Osteocyte (in vitro differentiated cells): ENCODE measurements at places on chromosomes 5 and 9. TPM values are rescaled to one million over a fixed set of nuclear protein-coding genes. Genes with fewer than 3 reads are reported as not detected.
A peak's percentile ranks its signal among the peaks of the same experiment; 100 is the strongest.

Gene SLC27A6
- total RNA-seq, result 0.26 TPM in 1 of 2 replicates, not detected in the other

Gene IFNA21
- not detected in 2 replicates for total RNA-seq

Gene NPR3
- 92.2 and 97.4 TPM in 2 replicates for total RNA-seq

Gene SNAPC4
- total RNA-seq, result 8.9 and 9.9 TPM in 2 replicates

Gene TERT
- not detected in 2 replicates for total RNA-seq

Gene PTGR1
- 16.5 and 17.1 TPM in 2 replicates for total RNA-seq

- no peak for DNase-seq
- no peak overlapping the region for H3K4me3 ChIP-seq
- peaks cover 18% of the 10 kb centered on the region for H3K4me1 ChIP-seq
- H3K27me3 ChIP-seq, result no peaks in the 10 kb centered on the region
- no peaks in the 10 kb centered on the region for H3K36me3 ChIP-seq
- no peak overlapping the region for H3K27ac ChIP-seq
Measured at GRCh38 chr5:15571081-15571480, 71.1 kb downstream of the FBXL7 start.

DNA sequence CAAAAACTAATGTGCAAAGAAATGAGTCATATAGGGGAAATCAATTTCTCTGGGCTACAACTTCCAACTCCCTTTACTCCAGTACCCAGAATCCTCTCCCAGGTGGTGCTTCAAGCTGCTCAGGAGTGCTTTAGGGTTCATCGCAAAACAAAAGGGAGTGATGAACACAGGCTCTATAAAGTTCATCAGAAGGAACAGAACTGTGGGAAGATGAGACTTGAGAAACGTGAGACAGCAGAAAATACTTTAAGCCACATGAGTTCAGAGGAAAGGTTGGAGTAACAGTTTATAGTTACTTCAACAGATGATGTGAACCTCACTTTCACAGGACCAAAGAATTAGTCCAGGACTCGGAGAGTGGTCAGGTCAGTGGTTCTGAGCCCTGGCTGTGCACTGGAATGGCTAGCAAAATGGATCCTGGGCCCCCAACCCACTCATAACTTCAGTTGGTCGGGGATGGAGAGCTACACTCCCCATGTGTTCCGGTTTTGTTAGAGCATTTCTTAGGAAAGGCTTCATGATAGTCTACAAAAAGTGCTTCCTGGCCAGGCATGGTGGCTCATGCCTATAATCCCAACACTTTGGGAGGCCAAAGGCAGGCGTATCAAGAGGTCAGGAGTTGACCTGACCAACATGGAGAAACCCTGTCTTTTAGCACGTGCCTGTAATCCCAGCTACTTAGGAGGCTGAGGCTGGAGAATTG, 4.3 kb downstream of the RPL12 start:
- H3K36me3 ChIP-seq, result peaks cover 58% of the 10 kb centered on the region
- no peak for DNase-seq
- peak overlapping the region; percentile 47 for H3K27ac ChIP-seq
- no peak overlapping the region for H3K4me3 ChIP-seq
- peaks cover 34% of the 10 kb centered on the region for H3K4me1 ChIP-seq
- no peaks in the 10 kb centered on the region for H3K27me3 ChIP-seq

DNA sequence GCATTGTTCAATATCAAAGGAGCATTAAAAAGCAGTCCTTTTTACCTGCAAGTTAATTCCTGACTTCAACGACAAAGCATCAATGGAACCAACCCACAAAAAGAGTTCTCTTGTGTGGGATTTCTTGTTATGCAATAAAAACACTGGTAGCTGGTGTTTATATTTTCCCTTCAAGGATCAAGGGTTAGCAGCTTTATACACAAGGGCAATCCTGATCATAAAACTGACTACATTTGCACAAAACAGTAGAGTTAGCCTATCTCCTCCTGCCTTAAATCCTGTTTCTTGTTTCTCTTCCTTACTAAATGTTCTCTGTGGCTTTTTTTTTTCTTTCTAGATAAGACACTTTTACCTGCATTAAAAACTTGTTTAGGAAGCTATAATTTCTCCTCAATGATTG, 306.4 kb downstream of the SLCO4C1 start:
- no peaks in the 10 kb centered on the region for H3K36me3 ChIP-seq
- no peaks in the 10 kb centered on the region for H3K27me3 ChIP-seq
- H3K27ac ChIP-seq, result no peak overlapping the region
- H3K4me1 ChIP-seq, result no peaks in the 10 kb centered on the region
- H3K4me3 ChIP-seq, result no peak overlapping the region

- DNase-seq, result no peak
- H3K36me3 ChIP-seq, result peaks cover 2% of the 10 kb centered on the region
- peaks cover 7% of the 10 kb centered on the region for H3K4me1 ChIP-seq
- no peak overlapping the region for H3K27ac ChIP-seq
- no peak overlapping the region for H3K4me3 ChIP-seq
Measured at GRCh38 chr9:26271495-26272122, 593.4 kb upstream of the TUSC1 start.

Gene DHFR
- 17.0 and 18.5 TPM in 2 replicates for total RNA-seq

- peaks cover 2% of the 10 kb centered on the region for H3K36me3 ChIP-seq
- H3K27me3 ChIP-seq, result no peaks in the 10 kb centered on the region
- no peak overlapping the region for H3K27ac ChIP-seq
- no peaks in the 10 kb centered on the region for H3K4me1 ChIP-seq
- no peak for DNase-seq
Measured at GRCh38 chr5:93911609-93912008, 170.2 kb upstream of the POU5F2 start.

Gene C1QTNF2
- total RNA-seq, result 0.16 and 0.19 TPM in 2 replicates

DNA sequence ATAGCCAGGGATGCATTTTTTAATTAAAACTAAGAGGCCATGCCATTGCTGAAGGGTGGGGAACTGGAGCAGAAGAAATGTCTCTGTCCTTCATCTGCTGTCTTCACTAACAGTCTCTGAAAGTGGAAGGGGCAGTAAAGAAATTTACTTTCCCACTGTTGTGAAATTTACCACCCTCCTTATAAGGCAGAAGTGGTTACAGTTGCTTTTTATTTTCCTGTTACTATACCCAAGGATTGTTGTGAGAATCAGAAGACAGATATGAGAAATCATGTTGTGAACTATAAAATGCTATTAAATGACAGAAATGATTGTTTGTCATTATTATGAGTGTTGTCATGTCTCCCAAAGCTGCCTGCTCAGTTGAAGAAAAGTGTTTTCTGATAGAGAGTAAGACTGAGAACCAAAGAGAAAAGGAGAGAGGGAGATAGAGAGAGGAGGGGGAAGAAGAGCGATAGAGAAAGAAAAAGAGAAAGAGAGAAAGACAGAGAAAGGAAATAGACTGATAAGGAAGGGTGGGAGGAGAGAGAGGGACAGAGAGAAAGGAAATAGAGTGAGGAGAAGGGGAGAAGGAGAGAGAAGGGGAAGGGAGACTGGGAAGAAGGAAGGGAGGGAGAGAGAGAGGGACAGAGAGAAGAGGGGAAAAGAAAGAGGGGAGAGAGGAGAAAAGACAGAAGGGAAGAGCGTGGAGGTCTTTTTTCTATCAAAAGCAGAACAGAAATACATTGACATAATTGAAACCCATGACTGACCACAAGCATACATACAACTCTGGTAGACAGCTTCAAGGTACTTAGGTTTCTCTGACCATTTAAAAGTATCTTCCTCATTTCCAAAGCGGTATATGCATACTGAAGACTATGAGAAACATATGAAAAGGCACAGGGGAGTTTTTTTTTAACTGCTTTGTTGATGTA, 22.5 kb downstream of the SEC61B start:
- H3K27ac ChIP-seq, result no peak overlapping the region
- H3K4me1 ChIP-seq, result peaks cover 2% of the 10 kb centered on the region
- DNase-seq, result no peak
- H3K36me3 ChIP-seq, result peaks cover 6% of the 10 kb centered on the region
- H3K27me3 ChIP-seq, result no peaks in the 10 kb centered on the region

GRCh38 chr5:92003806-92004205, 620.7 kb upstream of the ARRDC3 start:
- no peaks in the 10 kb centered on the region for H3K36me3 ChIP-seq
- H3K27me3 ChIP-seq, result no peaks in the 10 kb centered on the region
- H3K4me1 ChIP-seq, result no peaks in the 10 kb centered on the region
- H3K4me3 ChIP-seq, result no peak overlapping the region
- no peak for DNase-seq
- H3K27ac ChIP-seq, result no peak overlapping the region

Gene MRPL50
- 6.6 and 7.4 TPM in 2 replicates for total RNA-seq

Gene DMGDH
- total RNA-seq, result 1.1 and 2.4 TPM in 2 replicates

DNA sequence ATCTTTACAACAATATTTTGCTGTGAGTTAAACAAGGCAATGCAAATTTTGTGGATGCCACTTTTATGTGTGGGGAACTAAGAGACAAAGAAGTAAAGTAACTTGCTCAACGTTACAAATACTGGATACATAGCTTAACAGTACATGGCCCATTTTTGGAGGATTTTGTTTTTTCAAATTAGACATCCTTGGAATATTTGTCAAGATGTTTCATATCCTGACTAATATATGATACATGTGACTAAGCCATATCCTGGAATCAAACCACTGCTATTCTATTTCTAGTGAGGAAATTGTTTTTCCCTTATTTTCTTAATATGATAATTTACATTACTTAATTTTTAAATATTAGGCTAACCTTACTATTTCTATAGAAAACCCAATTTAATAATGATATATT, 529.8 kb downstream of the DMRTA1 start:
- no peak overlapping the region for H3K4me3 ChIP-seq
- H3K4me1 ChIP-seq, result peaks cover 8% of the 10 kb centered on the region
- H3K27me3 ChIP-seq, result no peaks in the 10 kb centered on the region
- no peak for DNase-seq
- H3K27ac ChIP-seq, result no peak overlapping the region
